ENCODE measurements at places on chromosomes 13 and 19.

GRCh38 chr13:21242236-21242635, 65.8 kb downstream of the MRPL57 start:
- no peak overlapping the region for H3K4me3 ChIP-seq
- H3K27ac ChIP-seq, result no peak overlapping the region
- peaks cover 10% of the 10 kb centered on the region for H3K4me1 ChIP-seq
- H3K36me3 ChIP-seq, result no peaks in the 10 kb centered on the region
- no peak for DNase-seq

- no peak overlapping the region for H3K4me3 ChIP-seq
- H3K4me1 ChIP-seq, result no peaks in the 10 kb centered on the region
- no peak overlapping the region for H3K27ac ChIP-seq
- H3K36me3 ChIP-seq, result no peaks in the 10 kb centered on the region
Observed at GRCh38 chr19:9881720-9882119, 46.6 kb downstream of the PIN1 start.

GRCh38 chr13:75774176-75774575, 138.0 kb downstream of the LMO7 start:
- H3K27me3 ChIP-seq, result no peaks in the 10 kb centered on the region
- no peak overlapping the region for H3K27ac ChIP-seq
- no peak overlapping the region for H3K4me3 ChIP-seq
- DNase-seq, result no peak
- peaks cover 5% of the 10 kb centered on the region for H3K36me3 ChIP-seq

DNA sequence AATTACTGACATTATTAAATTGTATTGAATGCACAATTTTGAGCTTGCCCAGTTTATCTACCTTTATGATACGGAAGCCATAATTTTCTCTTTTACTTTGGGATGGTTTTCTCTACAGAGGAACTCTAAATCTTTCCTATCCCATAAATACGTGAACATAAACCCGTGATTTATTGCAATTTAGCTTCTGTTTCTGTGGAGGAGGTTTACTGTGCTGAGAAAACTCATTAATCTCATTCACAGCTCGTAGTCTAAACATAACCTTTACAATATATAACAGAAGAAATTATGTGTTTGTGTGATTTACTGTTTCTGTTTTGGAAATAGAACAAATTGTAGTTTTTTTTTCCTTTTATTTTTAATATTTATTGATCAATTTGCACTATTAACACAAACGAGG, 207.1 kb upstream of the PCDH9 start:
- DNase-seq, result no peak
- H3K36me3 ChIP-seq, result no peaks in the 10 kb centered on the region
- H3K27ac ChIP-seq, result no peak overlapping the region
- H3K4me1 ChIP-seq, result no peaks in the 10 kb centered on the region
- no peaks in the 10 kb centered on the region for H3K27me3 ChIP-seq

- no peak overlapping the region for H3K27ac ChIP-seq
- no peak overlapping the region for H3K4me3 ChIP-seq
Observed at GRCh38 chr13:41220401-41220800, 26.0 kb upstream of the KBTBD7 start.

DNA sequence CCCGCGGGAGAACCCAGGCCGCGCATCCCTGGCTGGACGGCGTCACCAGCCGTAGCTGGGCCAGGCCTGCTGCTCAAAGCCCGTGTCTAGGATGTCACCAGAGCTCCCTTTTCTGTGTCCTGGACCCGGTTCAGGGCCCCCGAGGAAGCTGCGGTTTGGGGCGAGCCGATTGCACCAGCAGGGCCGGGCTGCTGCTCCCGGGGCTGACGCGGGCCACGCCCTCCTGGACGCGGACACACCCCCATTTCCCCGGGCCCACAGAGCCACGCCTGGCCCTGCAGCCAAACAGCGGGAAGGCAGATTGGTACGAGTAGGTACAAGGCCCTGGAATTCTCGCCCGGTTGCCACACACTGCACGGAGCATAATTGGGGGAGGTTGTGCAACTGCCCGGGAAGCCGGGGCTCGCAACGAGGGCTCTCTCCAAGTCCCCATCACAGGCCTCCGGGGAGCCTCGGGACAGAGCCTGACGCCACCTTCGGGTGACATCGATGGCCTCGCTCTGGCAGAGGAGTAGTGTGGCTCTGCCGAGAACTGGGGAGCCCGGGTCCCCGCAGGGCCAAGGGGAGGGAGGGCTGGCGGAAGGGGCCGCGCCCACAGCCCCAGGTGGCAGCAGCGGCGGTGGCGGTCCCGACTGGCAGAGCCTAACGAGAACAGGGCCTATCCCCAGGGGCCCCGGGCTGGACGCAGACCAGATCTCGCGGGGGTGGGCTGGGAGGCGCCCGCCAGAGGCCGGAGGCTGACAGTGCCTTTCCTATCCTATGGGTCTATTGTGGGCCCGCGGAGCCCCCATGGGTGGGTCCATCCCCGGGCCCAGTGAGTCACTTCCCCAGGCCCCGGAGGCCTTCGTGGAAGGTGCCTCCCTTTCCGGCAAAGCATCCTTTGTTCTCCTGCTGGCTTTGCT, 23.5 kb downstream of the KCTD15 start:
- H3K27me3 ChIP-seq, result peaks cover 18% of the 10 kb centered on the region
- no peaks in the 10 kb centered on the region for H3K36me3 ChIP-seq
- peak overlapping the region; percentile 57 for H3K27ac ChIP-seq
- peak; percentile 76 for DNase-seq

GRCh38 chr19:28169168-28169887, 1043.6 kb downstream of the UQCRFS1 start:
- DNase-seq, result no peak
- no peaks in the 10 kb centered on the region for H3K27me3 ChIP-seq
- H3K27ac ChIP-seq, result no peak overlapping the region
- no peaks in the 10 kb centered on the region for H3K4me1 ChIP-seq

GRCh38 chr19:15108145-15108844, 1.1 kb downstream of the SYDE1 start:
- no peak overlapping the region for H3K4me3 ChIP-seq
- peaks cover 16% of the 10 kb centered on the region for H3K27me3 ChIP-seq
- no peaks in the 10 kb centered on the region for H3K36me3 ChIP-seq

DNA sequence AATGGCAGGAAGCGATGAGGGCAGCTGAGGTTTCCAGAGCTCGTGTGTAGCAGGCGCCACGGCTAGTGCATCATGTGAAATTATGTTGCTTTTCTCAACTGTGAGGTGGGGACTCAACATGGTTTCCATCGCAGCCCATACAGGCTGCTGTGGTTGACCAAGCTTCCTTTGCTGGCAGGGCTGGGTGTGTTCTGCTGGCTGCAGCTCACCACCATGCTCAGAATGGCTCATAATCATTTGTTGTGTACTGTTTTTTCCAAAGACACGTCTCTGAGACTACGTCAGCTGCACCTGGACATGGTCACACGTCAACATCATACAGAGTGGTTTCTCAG, 16.1 kb upstream of the RASA3 start:
- DNase-seq, result peak; percentile 93
- peak overlapping the region; percentile 58 for H3K4me3 ChIP-seq
- peak overlapping the region; percentile 91 for H3K27ac ChIP-seq
- peaks cover 37% of the 10 kb centered on the region for H3K27me3 ChIP-seq
- H3K4me1 ChIP-seq, result peaks cover 81% of the 10 kb centered on the region

DNA sequence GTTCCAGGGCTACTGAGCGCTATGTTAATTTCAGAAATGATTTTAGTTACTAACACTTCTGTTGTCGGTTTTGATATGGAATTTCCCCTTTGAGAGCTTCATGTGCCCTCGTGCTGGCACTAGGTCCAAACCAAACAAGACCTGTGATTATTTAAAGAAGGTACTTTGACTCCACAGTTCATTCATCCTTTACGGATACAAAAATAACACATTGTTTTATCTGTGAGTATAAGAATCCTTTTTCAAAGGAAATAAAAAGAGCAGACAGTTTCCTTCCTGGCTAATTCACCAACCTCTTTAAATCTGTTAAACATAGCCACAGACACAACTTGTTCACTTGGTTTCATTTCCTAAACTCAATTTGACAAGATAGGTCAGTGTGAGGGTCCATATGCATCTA, 141.2 kb downstream of the FLT1 start:
- H3K4me1 ChIP-seq, result peaks cover 50% of the 10 kb centered on the region
- H3K27ac ChIP-seq, result peak overlapping the region; percentile 48
- no peak for DNase-seq

- H3K36me3 ChIP-seq, result peaks cover 33% of the 10 kb centered on the region
- no peak overlapping the region for H3K4me3 ChIP-seq
- DNase-seq, result no peak
Observed at GRCh38 chr19:3511506-3512251, 5.6 kb downstream of the FZR1 start.

DNA sequence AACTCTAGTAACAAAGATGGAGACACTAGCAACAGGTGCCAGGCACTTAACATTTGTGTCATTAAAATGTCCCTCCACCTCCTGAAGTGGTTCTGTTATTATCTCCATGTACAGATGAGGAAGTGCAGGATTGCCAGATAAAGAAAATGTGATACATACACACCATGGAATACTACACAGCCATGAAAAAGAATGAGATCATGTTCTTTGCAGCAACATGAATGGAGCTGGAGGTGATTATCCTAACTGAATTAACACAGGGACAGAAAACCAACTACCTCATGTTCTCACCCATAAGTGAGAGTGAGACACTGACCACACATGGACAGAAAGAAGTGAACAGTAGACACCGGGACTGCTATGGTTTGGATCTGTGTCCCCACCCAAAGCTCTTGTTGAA, 60.5 kb downstream of the ZNF557 start:
- H3K4me1 ChIP-seq, result no peaks in the 10 kb centered on the region
- H3K4me3 ChIP-seq, result no peak overlapping the region
- H3K36me3 ChIP-seq, result no peaks in the 10 kb centered on the region

GRCh38 chr13:50080203-50080910, 65.1 kb downstream of the KCNRG start:
- no peaks in the 10 kb centered on the region for H3K27me3 ChIP-seq
- H3K27ac ChIP-seq, result peak overlapping the region; percentile 99
- peaks cover 45% of the 10 kb centered on the region for H3K4me1 ChIP-seq
- peak; percentile 48 for DNase-seq

Measured in activated CD8-positive, alpha-beta T cell treated with anti-CD3 and anti-CD28 coated beads, Interleukin-2, amount 10 ng/mL, durations not matched to agents 7 days and 5 days (primary cell).